ENCODE measurements at places on chromosomes 5 and 9.

GRCh38 chr5:36153726-36154125, 1.8 kb downstream of the SKP2 start:
- H3K4me3 ChIP-seq: no peak overlapping the region
- peaks cover 37% of the 10 kb centered on the region for H3K4me1 ChIP-seq

- H3K4me3 ChIP-seq: no peak overlapping the region
- H3K27me3 ChIP-seq: no peaks in the 10 kb centered on the region
- H3K36me3 ChIP-seq: no peaks in the 10 kb centered on the region
- no peak for DNase-seq
- H3K27ac ChIP-seq: no peak overlapping the region
Measured at GRCh38 chr5:92215116-92215515, 832.0 kb upstream of the ARRDC3 start.

- no peaks in the 10 kb centered on the region for H3K4me1 ChIP-seq
- no peaks in the 10 kb centered on the region for H3K27me3 ChIP-seq
- no peak overlapping the region for H3K4me3 ChIP-seq
- H3K27ac ChIP-seq: no peak overlapping the region
Measured at GRCh38 chr5:77563475-77563874, 71.4 kb upstream of the WDR41 start.

GRCh38 chr5:34015120-34015822, 7.4 kb upstream of the AMACR start:
- H3K27ac ChIP-seq: no peak overlapping the region
- no peak overlapping the region for H3K4me3 ChIP-seq
- no peaks in the 10 kb centered on the region for H3K27me3 ChIP-seq
- DNase-seq: no peak

GRCh38 chr5:159901772-159902171, 14.5 kb upstream of the ADRA1B start:
- DNase-seq: no peak
- H3K27ac ChIP-seq: no peak overlapping the region
- peaks cover 18% of the 10 kb centered on the region for H3K4me1 ChIP-seq
- no peaks in the 10 kb centered on the region for H3K36me3 ChIP-seq
- H3K27me3 ChIP-seq: no peaks in the 10 kb centered on the region

DNA sequence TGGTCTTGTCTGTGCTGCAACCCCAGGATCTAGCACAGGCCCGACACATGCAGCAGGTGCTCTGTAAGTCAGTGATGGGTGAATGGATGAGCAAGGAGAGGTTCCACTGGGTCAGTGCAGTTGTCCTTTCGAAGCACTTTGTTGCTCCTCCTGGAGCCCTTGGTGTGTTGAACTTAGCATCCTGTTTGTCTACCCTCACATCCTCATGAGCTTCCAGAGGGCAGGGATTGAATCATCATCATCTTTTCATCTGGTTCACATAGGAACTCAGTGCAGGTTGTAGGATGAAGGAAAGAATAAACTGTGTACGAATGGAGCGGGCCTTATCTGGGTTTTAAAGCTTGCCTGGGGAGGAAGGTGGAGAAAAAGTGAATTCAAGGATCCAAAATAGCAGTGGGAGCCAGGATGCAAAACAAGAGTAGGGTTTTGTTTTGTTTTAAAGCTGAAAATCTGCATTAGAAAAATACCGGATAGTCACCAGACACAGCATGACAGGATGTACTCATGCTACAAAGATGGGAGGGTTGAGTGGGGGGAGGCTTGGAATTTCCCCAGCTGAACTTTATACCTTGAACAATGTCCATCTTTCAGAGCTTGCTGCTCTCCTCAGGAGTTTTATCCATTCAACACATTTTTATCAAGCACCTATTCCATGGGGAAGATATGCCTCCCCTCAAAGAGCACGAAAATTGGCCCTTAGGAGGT, 55.8 kb downstream of the PTTG1 start:
- DNase-seq: no peak
- no peak overlapping the region for H3K4me3 ChIP-seq
- no peaks in the 10 kb centered on the region for H3K27me3 ChIP-seq
- peaks cover 2% of the 10 kb centered on the region for H3K4me1 ChIP-seq

DNA sequence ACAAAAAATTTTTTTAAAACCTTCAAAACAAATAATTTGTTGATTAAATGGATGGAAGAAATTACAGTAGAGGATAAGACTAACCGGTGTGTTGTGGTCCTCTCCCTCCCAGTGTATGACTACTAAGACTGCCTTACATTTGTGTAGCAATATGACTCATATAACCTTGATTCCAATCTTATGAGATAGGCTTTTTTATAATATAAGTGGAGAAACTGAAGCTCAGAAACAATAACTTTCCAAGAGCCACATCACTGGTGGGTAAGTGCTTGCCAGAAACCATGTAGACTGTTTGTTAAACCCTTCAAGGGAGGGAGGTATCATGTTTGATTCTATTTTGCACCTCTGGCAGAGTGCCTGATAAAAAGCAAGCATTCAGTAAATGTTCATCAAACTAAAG, 47.5 kb downstream of the NLN start:
- H3K4me1 ChIP-seq: peaks cover 6% of the 10 kb centered on the region
- no peak overlapping the region for H3K27ac ChIP-seq
- H3K27me3 ChIP-seq: no peaks in the 10 kb centered on the region
- H3K36me3 ChIP-seq: no peaks in the 10 kb centered on the region

DNA sequence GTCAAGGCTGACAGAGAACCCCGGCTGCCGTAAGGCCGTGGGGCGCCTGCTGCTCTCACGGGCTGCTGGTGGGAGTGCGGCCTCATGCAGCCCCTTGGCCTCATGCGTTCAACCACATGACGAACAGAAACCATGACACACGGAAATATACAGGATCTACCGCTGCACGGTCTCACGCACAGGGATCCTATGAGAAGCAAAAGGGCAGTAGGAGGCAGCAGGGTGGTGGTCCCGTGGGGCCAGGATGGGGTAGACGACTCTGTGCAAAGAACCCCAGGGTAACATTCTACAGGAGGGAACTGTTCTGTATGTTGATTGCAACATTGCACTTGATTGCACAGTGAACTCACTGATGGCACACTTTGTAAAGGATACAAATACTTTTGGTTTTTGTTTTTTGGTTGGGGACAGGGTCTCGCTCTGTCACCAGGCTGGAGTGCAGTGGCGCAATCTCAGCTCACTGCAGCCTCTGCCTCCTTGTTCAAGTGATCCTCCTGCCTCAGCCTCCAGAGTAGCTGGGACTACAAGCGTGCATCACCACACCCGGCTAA, 51.6 kb downstream of the NACC2 start:
- peaks cover 4% of the 10 kb centered on the region for H3K4me1 ChIP-seq
- H3K27me3 ChIP-seq: no peaks in the 10 kb centered on the region
- no peak overlapping the region for H3K27ac ChIP-seq
- peaks cover 10% of the 10 kb centered on the region for H3K36me3 ChIP-seq
- DNase-seq: no peak

GRCh38 chr9:136688274-136689107, 1.2 kb upstream of the AGPAT2 start:
- H3K27me3 ChIP-seq: no peaks in the 10 kb centered on the region
- peaks cover 27% of the 10 kb centered on the region for H3K4me1 ChIP-seq
- DNase-seq: no peak
- no peak overlapping the region for H3K4me3 ChIP-seq
- no peaks in the 10 kb centered on the region for H3K36me3 ChIP-seq

DNA sequence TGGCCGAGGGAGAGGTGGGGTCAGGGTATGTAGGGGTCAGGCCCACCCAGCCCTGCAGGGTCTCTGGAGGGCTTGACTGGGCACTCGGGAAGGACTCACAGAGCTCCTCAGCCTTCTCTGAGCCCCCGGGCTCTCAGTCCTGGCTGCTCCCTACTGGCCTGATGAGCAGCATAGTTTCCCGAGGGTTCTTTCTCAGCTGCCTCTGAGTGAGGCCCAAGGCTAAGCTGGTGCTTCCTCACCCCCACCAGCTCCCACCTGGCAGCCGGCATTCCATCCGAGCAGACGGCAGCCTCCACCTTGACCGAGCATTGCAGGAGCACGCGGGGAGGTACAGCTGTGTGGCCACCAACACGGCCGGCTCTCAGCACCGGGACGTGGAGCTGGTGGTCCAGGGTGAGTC, 56.0 kb downstream of the HMCN2 start:
- H3K27me3 ChIP-seq: no peaks in the 10 kb centered on the region
- H3K27ac ChIP-seq: no peak overlapping the region
- no peaks in the 10 kb centered on the region for H3K4me1 ChIP-seq
- no peak for DNase-seq
- no peaks in the 10 kb centered on the region for H3K36me3 ChIP-seq

DNA sequence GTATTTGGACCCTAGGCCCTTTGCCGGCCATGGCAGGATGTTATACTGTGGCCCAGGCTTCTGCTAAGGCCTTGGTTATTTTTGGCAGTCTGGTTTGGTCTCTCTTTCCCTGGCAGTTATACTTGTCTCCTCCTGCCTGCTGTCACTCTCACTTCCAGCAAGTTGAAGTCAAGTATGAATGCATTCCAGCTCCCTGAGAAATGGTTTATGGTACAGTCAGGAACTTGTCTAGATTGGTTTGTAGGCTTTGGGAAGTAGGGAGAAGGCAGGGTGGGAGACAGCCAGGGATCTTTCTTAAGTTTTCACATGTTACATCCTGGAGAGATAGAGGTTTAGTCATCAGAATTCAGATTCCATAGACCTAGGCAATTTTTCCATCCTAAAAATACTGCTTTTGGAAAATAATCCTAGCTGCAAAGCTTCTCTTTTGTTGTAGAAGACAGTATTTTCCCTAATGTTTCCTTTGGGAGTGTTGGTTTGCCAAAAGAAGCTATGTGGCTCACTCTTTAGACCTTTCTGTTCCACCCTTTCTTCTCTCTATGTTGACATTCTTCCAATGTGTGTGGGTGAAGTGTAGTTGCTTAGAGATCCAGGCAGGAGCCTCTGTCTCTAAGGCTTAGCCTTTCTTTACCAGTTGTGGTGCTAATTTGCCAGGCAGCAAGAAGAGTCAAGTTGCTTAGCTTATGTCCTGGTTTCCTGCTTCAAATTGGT, 2.5 kb upstream of the KDM3B start:
- peaks cover 44% of the 10 kb centered on the region for H3K4me1 ChIP-seq
- no peaks in the 10 kb centered on the region for H3K27me3 ChIP-seq
- H3K27ac ChIP-seq: peak overlapping the region; percentile 92

DNA sequence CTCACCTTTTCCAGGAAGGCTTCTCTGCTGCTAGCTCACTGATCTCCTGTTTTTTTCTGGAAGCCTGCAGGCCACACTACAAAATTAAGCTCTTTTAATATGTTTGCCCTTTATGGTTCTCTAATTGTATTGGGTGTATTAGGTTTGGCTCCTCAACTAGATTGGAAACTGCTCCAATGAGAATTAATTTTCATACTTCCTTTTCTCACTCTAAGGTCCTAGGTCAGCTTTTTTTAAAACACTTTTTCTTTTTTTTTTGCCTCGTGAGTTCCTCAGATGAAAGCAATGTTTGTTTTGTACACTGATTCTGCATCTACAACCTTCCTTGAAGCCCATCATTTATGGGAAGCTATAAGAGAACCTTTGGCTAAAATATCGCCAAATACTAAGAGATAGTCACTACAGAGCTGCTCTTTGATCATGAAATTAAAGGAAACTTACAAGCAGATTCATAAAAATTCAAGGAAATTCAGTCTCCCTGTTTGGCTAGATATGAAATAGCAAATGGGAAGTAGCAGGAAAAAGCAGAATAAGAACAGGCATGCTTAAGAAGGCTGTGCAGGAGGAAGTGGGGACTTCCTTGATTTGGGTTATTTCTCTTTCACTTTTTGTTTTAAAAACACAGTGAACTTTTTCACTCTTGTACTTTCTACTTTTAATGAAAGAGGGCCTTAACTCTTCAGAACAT, 55.2 kb upstream of the FYB1 start:
- H3K27me3 ChIP-seq: no peaks in the 10 kb centered on the region
- H3K4me3 ChIP-seq: peak overlapping the region; percentile 45
- no peak for DNase-seq

DNA sequence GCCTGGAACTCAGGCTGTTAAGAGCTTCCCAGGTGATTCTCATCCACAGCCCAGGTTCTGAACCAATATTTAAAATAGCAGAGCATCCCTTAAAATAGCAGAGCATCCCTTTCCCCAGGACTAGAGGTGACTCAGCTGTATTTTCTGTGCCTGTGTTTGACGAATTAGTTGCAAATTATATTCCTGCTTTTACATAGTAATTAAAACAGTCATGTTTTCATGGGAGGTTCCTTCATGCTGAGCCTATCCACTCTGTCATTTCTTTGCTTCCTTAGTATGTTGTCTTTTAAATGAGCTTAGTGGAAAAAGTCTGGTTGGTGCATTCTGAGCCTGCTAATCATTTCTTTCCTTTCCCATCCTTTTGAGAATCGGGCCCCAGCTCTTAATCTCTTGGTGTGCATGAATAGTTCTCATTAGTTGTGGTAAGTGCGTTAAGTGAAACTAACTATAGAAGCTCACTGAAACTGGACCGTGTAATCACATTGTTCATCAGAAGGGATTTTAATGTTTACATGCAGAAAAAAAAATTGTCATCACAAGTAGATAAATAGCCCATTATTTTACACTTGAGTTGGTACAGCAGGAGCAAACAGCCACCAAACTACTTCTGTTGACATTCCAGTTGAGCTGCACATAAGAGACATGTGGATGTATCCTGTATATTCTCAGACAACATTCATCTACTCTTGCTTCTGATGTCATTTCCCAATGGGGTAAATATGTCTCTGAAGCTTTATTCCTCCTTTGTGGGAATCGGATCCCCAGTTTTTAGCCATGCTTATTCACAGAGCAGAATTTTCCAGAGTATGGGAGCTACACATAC, 596.9 kb upstream of the WWC1 start:
- DNase-seq: no peak
- no peak overlapping the region for H3K4me3 ChIP-seq
- H3K27ac ChIP-seq: no peak overlapping the region
- no peaks in the 10 kb centered on the region for H3K36me3 ChIP-seq

DNA sequence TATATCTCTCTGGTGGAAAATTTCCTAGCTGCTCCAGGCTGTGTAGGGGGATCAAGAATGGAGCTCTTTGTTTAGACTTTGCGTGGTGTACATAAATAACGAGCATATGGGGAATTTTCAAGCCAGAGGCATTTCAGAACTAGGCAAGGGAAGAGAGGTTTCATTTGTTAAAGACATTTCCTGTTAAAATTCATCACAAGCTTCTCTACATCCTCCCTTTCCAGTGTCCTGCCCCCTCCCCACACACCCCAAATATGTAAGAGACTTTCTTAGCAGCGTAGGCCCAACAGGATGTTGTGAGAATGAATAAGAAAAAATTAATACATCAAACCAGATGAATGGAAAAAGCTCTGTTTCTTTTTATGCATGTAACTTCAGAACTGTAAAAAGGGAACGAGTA, 150.3 kb downstream of the GPBP1 start:
- H3K27ac ChIP-seq: no peak overlapping the region
- H3K27me3 ChIP-seq: no peaks in the 10 kb centered on the region
- DNase-seq: no peak
- H3K4me1 ChIP-seq: no peaks in the 10 kb centered on the region
- H3K36me3 ChIP-seq: no peaks in the 10 kb centered on the region

GRCh38 chr9:107226421-107226820, 56.7 kb upstream of the RAD23B start:
- H3K27me3 ChIP-seq: no peaks in the 10 kb centered on the region
- no peak overlapping the region for H3K27ac ChIP-seq
- no peak overlapping the region for H3K4me3 ChIP-seq
- H3K36me3 ChIP-seq: no peaks in the 10 kb centered on the region
- no peaks in the 10 kb centered on the region for H3K4me1 ChIP-seq
- DNase-seq: no peak

GRCh38 chr9:129038109-129038852, 1.9 kb downstream of the MIGA2 start:
- H3K27me3 ChIP-seq: no peaks in the 10 kb centered on the region
- DNase-seq: no peak
- H3K4me3 ChIP-seq: peak overlapping the region; percentile 94
- peaks cover 16% of the 10 kb centered on the region for H3K4me1 ChIP-seq
- H3K36me3 ChIP-seq: peaks cover 13% of the 10 kb centered on the region

Measured in thoracic aorta (tissue), 2 donors.